ENCODE measurements at places on chromosomes 5 and 9.
A peak's percentile ranks its signal among the peaks of the same experiment; 100 is the strongest.

GRCh38 chr5:132828846-132829494 lies 1.5 kb downstream of the SHROOM1 start:
- DNase-seq = no peak

DNA sequence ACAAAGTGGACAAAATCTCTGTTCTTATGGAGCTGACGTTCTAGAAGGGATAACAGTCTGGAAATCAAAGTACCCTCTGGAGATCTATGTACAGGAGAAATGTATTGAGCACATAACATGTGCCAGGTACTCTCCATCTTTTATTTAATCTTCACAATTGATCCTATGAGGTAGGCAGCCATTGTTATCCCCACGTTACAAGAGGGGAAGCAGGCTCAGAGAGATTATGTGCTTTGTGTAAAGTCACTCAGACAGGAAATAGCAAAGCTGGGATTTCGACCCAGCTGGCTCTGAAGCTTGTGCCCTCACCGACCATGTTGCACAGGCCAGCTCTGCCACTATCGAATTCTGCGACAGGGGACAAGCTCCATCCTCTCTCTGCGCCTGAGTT lies 21.5 kb downstream of the PDGFRB start:
- DNase-seq = no peak

DNA sequence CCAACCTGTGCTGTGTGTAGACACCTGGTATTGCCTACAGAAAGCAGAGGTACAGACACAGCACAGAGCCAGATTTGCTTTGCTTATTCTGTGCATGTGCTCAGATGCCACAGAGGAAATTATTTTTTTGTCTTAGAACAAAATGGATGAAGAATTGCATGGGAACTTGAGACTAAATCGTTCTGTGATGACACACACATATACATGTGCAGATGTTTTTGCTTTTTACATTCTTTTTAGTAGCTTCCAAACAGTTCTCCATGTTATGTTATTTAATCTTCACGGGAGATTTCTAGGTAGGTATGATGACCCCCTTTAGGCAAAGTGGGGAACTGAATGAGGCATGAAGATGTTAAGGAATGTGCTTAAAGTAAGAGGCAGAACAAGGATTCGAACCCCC lies 221.5 kb upstream of the PANK3 start:
- no peak for DNase-seq

GRCh38 chr9:138022121-138022741 lies 144.6 kb downstream of the CACNA1B start:
- peak; percentile 18 for DNase-seq

DNA sequence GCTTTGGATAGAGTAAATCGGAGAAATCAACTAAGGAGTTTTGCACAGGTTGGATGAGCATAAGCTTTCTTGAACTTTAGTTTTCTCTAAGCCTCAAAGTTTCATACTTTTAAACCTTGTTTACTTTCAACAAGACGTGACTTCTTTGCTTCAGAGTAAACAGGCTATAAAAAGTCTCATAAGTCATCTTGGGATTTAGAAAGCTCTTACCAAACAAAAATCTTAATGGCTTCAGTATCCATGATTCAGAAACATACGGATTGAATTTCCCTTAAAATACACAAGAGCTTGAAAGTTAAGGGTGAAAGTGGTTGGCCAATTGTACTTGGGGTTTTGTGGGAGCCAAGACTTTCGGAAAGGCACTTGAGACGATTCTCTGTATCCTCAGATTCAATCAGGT lies 270.9 kb upstream of the ANKH start:
- DNase-seq = no peak

DNA sequence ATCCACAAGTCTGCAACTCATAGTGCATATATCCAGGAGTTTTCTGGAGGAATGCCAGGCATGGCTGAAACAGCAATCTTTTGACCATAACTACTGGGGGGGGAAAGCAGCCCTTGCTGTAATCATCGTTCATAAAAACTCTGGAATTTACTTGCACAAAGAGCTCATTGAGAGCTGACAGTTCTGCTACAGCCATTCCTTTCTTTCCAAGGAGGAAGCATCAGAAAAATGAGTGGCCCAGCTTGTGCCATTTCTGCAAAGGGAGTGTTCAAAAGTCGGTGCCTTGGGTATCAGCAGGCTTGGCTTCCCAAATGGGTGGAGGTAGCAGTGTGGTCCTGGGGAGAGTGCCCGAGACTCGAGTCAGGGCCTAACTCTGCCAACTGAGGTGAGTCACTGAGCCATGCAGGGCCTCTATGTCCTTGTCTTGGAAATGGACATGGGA lies 101.5 kb downstream of the GCNT1 start:
- DNase-seq = no peak

GRCh38 chr5:103862398-103862797 lies 299.8 kb upstream of the NUDT12 start:
- no peak for DNase-seq

DNA sequence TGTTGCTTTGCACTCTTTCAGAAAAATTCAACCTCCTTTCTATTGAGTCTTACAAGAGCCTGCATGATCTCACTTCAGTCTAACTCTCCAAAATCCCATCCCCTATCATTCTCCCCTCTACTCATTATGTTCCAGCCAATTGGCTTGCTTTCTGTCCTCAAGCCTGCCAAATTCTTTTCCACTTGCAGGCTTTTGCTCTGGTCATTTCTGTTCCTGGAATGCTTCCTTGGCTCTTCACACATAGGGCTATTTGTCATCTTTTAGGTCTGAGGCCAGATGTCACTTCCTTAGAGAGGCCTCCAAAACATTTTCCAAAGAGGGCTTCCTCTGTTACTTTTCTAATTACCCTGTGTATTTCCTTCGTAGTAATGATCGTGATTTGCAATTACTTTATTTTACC lies 11.8 kb upstream of the CHD1 start:
- DNase-seq = no peak

DNA sequence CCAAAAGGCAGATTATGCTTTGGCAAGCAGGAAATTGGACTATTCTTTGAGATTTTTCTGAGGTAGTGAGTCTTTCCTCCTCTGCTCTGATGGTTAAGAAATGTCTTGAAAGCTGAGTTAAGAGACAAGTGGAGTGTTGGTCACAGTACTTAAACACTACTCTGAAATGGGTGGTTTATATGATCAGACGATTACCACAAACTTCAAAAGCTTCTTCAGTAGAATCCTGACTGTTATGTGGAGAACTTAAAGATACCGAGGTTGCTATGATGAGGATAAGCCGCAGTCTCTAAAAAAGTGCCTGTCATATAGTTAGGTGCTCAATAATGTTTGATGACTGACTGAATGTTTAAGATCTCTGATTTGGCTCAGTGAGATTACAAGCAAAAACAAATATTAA lies 24.3 kb downstream of the GCNT4 start:
- DNase-seq = no peak

DNA sequence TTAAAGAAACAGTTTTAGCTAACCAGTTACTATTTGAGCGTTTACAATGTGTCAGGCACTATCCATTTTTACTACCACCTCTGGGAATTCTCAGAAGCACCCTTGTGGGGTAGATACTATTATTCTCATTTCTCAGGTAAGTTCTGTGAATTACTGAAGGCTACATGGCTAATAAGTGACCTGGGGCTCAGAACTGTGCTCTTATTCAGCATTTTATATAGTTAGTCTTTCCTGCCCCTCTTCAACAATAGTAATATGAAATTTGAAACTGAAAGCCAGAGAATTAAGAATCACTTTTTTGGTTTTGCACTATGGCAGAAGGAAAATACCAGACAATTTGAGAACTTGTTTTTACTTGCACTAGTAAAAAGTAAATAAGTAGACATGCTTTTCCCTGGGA lies 11.8 kb downstream of the ELL2 start:
- no peak for DNase-seq

DNA sequence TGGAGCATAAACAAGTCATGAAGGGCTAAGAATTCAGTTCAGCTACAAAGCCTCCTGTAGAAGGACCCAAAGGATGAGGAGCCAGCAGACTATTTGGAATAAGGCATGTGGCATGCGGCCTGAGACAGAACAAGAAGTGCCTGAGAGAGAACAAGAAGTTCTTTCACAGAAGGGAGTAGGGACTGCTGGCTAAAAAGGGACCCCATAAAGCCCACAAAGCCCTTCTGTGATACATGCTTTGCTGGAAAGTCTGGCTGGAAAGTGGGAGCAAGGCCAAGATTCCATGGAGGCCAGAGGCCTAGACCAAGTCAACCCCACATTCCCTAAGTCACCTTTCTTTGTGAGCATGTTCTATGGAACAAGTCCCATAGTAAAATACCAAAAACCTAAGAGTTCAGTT lies 35.9 kb upstream of the UBAP2 start:
- DNase-seq = no peak

DNA sequence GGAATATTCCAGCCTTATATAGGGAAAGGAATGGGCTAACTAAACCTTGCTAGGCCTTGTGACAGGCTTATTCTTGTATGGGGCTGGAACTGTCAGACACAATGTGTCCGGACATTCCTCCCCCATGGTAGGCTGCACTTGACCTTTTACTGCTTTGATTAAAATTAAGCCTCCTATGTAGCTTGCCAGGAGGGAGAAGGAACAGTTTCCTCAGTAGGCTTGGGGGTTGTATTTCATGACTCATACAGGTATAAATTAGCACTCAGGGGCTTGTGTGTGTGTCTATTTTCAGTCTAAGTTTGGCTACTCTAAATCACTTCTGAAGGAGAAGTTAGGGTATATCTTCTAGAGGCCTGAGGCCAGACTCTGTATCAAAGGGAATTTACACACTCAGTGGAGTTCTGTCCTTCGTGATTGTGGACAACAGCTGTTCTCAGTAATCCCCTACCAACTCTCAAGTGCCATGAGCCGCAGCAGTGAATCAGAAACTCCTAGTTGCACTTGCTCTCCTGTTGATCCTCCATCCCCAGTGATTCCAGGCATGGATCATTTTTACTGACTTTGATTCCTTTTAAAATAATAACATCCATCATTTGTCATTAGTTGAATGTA lies 16.4 kb downstream of the ADAMTS16 start:
- DNase-seq = no peak

- DNase-seq = no peak
Measured at GRCh38 chr5:157518963-157519362, 56.6 kb downstream of the ADAM19 start.

DNA sequence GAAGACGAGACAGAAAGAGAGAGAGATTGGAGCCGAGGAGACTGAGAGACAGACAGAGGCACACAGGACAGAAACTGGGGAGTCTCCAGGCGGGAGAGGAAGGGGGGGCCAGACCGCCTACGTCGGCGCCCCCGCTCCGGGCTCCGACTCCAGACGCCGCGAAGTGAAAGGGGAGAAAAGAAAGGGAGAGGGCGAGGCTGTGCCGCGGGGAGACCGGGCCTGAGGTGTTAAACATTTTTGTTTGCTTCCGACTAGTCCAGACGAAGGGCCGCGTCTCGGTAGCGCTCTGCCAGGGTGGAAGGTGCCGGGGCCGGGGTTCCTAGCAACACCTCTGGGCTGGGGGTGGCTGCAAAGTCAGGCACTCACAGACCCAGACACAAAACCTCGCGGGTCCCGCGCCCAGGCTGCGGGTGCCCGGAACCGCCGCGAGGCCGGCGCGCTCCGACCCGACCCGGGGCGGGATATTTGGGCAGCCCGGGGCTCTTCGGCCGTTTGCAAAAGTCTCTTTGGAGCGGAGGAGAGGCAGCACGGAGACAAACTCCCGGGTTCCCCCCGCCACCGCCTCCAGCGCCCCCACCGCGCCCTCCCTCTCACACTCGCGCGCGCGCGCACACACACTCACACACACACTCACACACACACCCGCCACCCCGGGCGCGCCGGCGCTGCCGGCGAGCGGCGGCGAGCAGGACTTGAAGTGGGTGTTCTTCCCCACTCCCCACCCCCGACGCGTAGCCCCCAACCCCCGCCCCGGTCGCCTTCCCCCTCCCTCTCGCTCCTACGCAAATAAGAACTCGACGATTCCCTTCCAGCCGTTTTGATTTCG lies 626 bp upstream of the FST start:
- DNase-seq = peak; percentile 14

GRCh38 chr5:43608406-43608805 lies 5.4 kb downstream of the NNT start:
- DNase-seq = no peak

DNA sequence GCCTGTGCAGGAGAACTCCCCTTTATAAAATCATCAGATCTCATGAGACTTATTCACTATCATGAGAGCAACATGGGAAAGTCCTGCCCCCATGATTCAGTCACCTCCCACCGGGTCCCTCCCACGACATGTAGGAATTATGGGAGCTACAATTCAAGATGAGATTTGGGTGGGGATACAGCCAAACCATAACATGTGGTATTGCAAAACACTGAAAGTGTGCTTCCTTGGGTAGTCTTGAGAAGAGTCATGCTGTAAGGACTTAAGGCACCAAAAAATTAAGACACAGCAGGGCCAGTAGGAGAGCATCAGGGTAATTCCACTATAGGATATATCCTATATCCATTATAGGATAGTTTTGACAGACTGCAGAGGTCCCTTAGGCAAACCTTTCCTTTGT lies 29.4 kb upstream of the GDNF start:
- DNase-seq = no peak

DNA sequence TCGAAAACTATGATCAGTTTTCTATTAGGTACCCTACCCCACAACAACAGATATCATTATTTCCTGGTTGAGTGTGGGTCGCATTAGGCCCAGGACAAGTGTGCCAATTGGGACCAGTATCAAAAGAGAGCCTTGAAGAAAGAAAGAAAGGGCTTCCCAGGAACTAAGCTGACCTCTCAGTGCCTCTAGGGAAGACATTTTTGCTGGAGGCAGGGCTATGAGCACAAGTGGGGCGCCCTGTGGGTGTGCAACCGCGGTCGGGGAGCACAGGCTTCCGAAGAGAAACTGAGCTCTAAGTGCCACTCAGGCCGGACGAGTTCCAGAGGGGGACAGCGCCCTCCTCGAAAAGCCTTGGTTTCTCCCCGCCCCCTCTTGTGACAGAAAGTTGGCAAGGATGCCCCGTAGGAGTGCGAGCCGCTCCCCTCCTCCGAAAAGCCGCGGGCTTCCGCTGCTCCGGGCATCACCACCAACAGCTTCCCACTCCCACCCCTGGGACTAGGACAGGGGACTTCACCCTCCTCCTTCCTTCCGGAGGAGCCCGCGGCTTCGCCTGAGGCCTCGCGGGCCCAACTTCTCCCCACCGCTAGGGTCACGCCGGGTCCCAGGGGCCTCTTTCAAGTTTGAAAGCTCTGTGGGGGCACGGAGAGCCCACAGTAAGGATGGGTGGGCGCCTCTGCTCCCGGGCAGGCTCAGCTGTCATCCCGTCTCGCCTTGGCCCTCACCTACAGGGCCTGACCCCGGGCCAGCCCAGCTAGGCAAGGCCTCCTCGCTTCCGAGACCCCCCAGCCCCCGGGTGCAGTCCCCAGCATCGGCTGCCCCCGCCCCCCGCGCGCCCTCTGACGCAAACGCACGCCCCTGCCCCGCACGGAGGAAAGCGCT lies 2.0 kb downstream of the NR2F1-AS1 start:
- DNase-seq = peak; percentile 30

GRCh38 chr5:101915554-101915953 lies 380.5 kb downstream of the SLCO4C1 start:
- no peak for DNase-seq

DNA sequence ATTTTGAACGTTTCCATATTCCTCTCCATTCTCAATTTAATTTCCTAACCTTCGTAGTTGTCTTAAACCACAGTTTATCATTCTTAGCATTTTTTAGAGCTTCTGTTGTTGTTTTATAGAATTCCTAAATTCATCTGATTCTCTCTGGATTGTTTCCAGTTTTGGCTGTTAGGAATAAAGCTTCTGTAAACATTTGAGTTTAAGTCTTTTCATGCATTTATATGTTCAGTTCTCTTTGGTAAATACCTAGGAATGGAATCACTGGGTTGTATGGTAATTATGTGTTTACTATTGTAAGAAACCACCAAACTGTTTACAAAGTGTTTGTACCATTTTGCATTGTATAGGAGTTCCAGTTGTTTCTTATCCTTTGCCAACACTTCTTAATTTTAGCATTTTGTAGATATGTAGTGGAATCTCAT lies 29.7 kb downstream of the GPR21 start:
- no peak for DNase-seq
